ENCODE measurements at places on chromosomes 11 and 22.

GRCh38 chr22:48372390-48372789 lies 1455.3 kb downstream of the BRD1 start:
- no peak for DNase-seq

DNA sequence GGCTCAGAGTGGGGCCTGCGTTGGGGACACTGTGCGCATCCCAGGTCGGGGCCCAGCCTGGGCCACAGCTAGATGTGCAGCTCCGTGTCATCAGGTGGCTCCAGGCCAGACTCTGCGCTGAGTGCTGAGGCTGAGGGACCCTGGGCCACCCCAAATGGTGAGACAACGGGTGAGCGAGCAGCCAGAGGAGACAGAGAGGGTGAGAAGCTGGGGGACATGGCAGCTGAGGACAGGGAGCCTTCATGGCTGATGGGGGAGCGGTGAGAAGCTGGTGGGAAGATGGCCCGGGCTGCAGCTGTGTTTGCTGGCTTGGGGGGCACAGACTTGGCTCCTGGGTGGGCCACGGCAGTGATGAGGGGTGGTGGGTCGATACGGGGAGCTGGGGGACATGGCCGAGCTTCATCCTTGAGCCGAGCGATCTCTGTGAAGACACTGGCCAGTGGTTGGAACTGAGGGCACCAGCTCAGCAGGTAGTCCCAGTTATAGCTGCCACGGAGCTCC lies 2.5 kb upstream of the TPP1 start:
- no peak for DNase-seq

DNA sequence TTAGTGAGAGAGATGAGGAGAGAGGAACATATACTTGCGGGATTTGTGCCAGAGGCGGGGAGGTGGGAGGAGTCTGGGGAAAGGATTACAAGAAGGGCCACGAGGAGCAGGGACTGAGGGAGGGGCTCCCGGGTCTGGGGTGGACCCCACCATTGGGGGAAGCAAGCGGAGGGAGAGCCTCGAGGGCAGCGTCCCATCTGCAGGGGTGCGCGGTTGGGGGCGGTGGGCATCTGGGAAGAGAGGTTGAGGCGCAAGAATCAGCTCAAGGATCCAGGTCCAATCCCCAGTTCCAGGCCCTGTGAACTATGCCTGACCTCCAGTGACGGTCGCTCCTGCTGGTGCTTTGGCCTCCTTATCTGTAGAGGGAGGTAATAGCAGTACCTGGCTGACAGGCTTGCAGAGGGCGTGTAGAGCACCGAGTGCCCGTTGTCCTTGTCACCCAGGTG lies 38.0 kb downstream of the ADAMTS15 start:
- no peak for DNase-seq

DNA sequence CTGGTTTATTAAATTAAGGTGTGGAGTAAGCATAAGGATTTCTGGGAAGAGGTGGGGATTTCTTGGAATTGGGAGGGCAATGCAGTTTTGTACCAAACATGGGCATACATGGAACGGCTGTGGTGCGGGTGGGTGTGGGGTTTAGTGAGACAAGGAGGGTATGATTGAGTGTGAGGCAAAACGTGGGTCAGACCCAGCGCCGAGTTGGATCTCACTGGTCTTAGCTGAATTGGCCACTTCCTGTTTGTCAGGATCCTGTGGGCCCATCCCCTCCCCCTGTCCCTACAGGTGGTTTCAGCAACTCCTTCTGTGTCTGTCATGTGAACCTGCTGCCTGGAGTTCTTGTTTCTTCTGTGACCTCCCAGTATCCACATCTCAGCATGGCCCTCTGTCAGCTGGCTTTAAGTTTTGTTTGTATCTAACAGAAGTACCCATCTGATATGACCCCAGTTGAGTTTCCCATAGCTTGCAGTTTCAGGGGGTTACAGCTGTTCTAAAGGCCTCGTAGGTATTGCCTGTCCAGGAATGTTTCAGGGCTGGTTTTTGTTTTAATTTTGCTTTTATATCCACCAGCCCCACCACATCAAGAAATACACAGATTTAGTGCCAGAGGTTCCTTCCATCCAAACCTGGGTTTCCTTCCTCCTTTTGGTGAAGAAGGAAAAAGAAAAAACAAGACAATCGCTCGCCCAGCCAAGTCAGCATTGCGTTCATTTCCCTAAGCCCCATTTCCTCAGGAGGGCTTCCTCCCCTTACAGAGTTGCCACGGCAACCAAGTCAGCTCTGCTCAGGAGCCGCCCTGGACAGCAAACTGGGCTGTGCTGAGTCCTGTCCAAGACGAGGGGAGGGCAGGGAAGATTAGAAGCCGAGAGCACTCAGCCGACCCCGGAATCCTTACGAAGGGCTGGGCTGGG lies 6.0 kb downstream of the APOL1 start:
- peak; percentile 54 for DNase-seq

- DNase-seq = no peak
These were observed 59.9 kb downstream of the TRAF6 start for GRCh38 chr11:36450110-36450572.

DNA sequence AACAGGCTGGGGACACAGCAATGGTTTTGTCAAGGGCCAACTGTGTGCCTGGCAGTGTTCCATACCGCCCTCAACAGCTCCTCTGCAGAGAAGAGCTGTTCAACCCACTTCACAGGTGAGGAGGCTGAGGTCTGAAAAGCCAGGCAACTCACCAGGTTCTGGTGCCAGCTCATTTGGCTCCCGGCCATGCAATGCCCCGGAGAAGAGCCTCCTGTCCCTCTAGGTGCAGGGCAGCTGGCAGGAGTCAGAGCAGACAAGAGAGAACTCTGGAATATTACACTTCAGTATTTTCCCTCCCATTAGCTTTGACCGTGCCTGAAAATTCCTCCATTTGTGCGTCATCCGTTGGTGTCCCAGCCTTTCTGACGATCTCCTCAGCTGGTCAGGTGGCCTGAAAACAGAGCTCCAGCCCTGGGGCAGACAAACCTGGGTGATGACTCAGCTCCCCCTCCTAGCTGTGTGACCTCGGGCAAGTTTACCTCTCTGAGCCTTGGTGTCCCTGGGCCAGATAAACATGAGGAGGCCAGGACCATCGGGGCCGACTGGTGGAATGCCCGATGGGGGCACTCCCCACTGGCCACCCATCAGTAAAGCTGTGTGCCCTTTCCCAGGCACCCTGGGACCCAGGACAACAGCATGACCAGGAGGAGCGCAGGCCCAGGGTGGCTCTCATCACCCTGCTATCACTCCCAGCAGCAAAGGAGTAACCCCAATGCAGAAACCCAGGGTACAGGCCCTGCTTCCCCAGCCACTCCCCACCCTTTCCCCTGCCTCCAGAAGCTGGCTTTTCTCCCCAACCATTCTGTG lies 9.6 kb upstream of the C1QTNF6 start:
- DNase-seq = peak; percentile 30

GRCh38 chr11:123382555-123383074 lies 47.5 kb upstream of the GRAMD1B start:
- DNase-seq = no peak

DNA sequence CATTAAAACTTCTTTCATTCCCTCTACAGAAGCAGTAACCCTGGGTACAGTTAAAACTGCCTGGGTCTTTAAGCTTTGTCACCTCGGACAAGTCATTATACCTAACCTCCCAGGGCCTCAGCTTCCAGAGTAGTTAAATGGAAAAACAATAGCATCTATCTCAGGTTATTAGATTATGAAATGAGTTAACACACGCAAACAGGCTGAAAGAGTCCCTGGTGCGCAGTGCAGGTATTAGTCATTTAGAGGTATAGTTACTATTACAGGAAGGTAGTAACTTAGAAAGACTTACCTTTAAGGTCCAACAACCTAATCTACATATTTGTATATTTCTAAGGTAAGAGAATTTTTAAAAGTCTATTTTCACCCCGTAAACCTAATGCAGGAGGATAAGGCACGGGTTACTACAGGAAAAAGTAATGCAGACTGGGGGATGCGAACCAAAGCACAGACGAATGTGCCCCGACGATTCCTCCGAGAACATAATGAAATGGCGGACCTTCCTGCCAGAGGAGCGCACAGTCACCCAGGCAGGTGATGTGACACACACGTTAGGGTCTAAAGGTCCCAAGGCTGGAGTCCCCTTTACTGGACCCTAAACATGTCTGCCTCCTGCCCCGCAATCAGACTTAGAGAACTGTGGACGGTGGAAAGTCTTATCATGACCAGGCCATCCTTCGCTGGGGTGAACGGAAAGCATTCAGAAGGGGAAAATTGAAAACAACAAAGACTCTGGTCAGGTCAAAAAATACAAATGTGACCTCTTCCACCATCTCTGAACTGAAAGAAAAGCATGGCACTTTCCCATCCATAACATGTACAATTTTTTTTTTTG lies 1.3 kb downstream of the NAP1L4 start:
- DNase-seq = no peak

DNA sequence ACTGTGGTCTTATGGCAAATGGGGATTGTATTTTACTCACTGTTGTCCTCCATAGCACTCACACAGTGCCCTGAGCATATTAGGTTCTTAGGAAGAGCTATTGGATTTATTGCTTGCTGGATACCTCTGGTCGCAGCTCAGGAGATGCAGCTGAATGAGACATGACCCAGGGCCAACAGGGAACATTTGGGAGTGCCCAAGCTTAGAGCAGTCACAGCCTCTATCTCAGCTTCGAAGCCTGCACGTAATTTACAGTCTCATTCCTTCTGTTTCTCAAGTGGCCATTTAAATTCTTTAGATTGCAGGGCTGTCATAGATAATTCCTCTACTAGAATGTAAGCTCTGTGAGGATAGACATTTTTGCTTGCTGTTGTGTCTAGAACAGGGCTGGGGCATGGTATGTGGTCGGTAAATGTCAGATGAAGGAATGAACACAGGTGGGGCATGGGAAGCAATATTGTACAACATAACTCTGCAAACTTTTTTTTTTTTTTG lies 192.8 kb downstream of the GRIK4 start:
- no peak for DNase-seq

DNA sequence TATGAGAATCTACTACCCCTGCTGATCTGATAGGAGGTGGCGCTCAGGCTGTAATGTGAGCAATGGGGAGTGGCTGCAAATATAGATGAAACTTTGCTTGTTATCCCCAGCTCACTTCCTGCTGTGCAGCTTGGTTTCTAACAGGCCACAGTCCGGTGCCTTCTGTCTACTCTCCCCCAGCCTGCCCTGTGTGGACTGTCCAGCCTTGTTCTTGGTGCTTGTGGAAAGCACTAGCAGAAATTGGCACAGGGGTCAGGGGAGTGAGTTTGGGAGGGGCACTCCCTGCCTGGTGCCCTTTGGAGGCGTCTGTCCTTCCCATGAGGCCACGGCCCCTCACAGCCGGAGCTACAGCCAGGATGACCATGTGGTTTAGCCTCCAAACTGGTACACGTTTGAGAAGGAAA lies 14.3 kb downstream of the MOV10L1 start:
- no peak for DNase-seq

GRCh38 chr11:32420937-32421901 lies 14.1 kb downstream of the WT1 start:
- DNase-seq = peak; percentile 25

- no peak for DNase-seq
These were observed 34.7 kb downstream of the MUC15 start for GRCh38 chr11:26537341-26537740.

DNA sequence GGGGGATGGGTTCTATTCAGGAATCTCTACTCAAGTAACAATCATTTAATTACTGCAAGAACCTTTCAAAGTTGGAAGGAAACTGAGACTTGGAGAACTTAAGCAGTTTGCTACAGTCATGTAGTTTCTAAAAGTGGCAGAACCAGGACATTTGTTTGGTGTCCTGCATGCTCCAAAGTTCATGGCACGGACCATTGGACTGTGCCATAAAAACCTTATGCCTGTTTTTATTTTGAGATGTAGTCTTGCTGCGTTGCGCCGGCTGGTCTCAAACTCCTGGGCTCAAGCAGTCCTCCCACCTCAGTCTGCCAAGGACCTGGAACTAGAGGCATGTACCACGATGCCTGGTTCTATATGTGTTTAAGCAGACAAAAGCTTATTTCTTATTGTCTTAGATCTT lies 18.6 kb upstream of the AIFM3 start:
- no peak for DNase-seq

DNA sequence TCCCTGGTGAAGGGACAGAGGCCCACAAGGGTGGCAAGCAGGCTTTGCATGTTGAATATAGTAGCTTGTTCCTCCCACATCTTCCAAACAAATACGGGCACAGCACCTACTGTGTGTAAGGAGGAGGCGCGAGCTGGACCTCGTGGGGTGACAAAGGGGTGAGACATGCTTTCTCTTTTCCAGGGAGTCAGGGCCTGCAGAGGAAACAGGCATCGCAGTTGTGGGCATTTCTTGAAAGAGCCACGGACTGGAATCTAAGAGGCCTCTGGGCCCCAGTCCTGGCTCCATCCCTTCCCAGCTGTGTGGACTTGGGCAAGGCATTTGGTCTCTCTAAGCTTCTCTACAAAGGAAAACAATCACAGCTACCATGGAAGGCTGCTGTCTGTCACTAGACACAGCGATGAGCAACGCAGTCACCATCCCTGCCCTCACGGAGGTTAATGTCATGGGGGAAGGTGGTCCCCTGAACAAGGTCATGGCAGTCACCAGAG lies 13.0 kb upstream of the CDC42EP1 start:
- DNase-seq = no peak

- no peak for DNase-seq
These were observed 76.9 kb upstream of the TRIM77 start for GRCh38 chr11:89633135-89633705.

GRCh38 chr11:57605028-57605420 lies 7.5 kb downstream of the SERPING1 start:
- no peak for DNase-seq

- DNase-seq = peak; percentile 90
These were observed 32.1 kb downstream of the A4GALT start for GRCh38 chr22:42688241-42689211.

GRCh38 chr11:76568139-76568538 lies 102.4 kb downstream of the LRRC32 start:
- peak; percentile 14 for DNase-seq

DNA sequence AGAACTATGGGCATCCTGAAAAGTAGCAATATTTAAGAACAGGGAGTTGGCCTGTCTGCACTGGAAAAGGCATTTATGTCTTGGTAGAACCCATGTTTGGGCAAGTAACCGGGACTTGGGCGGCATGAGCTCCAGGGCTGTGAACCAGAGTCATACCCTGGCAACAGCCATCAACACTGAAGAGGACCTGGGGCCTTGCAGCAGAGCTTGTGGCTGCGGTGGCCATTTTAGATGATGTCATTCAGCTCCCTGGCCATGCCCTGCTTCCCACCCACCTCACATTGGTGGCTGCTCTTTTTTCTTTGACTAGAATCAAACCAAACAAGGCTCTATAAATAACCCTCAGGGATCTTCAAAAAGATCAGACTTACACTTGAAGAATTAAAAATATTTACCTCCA lies 26.6 kb downstream of the EHF start:
- no peak for DNase-seq

Data from fibroblast of skin of right quadriceps (primary cell).